Ammon's horn (tissue), 1 donor: ENCODE measurements at places on chromosomes 1 and 21.

GRCh38 chr1:117810553-117810952, 118.9 kb downstream of the GDAP2 start:
- DNase-seq, result no peak

- DNase-seq, result no peak
Observed at GRCh38 chr21:26826801-26827200, 18.4 kb downstream of the ADAMTS1 start.

DNA sequence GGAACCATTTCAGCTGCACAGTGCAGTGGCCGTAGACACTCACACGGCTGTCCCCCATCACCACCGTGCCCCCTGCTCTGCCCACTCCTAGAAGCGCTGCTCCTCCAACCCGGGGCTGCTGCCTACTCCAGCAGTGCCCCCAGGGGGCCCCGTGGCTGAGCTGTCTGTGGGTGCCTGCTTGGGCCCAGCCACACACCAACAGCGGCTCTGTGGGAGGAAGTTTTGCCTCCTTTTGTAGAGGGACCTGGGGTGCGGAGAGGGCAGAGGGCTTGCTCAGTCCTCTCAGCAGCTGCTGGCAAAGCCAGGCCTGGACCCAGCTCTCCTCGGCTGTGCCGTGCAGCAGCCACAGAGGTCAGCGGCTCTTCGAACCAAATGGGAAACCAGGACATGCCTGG, 11.4 kb upstream of the LRRC3 start:
- no peak for DNase-seq

- no peak for DNase-seq
Observed at GRCh38 chr1:32250893-32251716, at the start of gene LCK. TSS of gene LCK (plus strand) at chr1:32251265. CDS start at chr1:32274330, 23,065 bp downstream.

DNA sequence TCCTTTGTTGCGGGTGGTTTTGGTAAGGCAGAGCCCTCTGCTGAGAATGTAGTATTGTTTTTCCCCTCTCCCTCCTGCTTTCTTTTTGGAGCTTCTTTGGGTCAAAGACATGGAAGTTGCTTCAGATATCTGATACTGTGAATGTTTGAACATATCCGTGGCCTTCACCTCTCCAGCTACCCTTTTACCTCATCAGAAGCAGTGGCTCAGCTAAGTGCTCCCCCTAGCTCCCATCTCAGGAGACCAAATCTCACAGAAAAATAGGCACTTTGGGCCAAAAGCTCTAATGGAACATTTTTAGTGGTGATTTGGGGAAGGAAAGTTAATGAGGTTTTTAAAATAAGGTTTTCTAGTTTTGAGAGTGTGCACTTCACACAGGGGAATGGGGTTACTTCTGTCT, 6.3 kb downstream of the TMEM200B start:
- DNase-seq, result no peak

DNA sequence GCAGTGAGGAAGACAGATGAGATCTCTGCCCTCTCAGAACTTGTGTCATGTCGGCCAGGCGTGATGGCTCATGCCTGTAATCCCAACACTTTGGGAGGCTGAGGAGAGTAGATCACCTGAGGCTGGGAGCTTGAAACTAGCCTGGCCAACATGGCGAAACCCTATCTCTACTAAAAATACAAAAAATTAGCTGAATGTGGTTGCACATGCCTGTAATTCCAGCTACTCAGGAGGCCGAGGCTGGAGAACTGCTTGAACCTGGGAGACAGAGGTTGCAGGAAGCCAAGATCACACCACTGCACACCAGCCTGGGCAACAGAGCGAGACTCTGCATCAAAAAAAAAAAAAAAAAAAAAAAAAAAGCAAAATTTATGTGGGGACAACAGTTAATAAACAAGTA, 40.9 kb upstream of the RALGPS2 start:
- DNase-seq, result no peak

GRCh38 chr1:41161846-41162245, 80.3 kb downstream of the SCMH1 start:
- no peak for DNase-seq

- DNase-seq, result no peak
Observed at GRCh38 chr21:16583556-16583955, 853.8 kb downstream of the USP25 start.

DNA sequence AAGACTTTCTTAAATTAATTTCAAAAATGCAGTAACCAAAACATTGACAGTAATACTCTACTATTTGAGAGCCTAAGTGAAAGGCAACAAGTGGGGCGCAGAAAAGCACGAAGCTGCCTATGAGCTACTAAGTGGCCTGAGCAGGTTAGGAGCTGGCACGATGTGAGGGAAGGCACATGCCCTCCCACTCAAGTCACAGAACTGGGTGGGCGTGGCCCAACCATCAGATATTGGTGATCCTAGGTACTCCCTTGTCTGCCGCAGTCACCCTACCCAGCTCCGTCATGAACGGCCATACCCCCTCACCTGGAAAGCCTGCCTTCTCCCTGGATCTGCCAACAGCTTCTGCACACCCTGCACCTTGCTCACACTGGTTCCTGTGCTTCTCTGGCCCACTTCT, 40.8 kb downstream of the SSBP3 start:
- DNase-seq, result no peak

GRCh38 chr1:232921381-232921780, 29.0 kb upstream of the NTPCR start:
- no peak for DNase-seq

- DNase-seq, result no peak
Observed at GRCh38 chr1:156525071-156525501, 24.5 kb upstream of the MEF2D start.

DNA sequence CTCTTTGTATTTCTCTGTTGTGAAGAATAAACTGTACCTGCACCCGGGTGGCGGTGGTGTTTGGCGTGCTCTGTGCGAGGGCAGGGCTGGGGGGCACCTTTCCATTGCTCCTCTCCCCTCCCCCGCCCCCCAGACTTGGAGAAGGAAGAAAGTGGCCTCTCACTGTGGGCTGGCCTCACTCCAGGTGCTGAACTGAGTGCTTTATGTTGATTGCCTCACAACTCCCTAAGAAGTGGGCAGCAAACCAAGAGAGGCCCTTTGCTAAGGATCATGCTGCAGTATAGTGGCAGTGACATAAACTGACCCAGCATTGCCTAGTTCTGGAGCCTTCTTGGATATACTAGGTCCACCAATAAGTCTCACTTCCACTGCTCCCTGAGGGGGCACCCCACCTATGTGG, 20.2 kb downstream of the A3GALT2 start:
- no peak for DNase-seq

DNA sequence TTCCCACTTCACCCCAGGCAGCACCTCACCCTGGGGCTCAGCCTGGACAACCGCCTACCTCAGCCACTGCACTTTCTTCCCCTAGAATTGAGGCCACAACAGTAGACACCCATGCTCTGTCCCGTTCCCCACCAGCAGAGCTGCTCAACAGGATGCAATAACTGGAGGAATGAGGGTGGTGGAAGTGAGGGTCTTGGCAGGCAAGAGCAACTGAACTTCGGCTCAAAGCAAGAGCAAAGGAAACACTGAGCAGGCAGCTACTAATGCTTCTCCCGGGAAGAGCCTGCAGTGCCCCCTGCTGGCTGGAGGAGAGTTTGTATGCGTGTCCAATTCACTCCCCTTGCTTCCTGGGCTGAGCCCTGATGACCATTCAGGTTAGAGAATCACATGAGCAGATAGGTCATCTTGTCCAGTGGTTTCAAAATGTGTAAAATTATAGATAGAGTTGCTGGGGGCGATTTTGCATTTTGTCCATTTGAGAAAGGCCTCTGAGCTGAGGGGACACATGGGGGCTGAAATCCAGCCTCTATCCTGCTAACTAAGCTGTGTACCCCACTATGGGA, 13.9 kb downstream of the NT5C1A start:
- peak; percentile 64 for DNase-seq

- no peak for DNase-seq
Observed at GRCh38 chr1:227994632-227995300, 12.0 kb upstream of the WNT3A start.

GRCh38 chr1:179984942-179985341, 30.3 kb downstream of the CEP350 start:
- no peak for DNase-seq

DNA sequence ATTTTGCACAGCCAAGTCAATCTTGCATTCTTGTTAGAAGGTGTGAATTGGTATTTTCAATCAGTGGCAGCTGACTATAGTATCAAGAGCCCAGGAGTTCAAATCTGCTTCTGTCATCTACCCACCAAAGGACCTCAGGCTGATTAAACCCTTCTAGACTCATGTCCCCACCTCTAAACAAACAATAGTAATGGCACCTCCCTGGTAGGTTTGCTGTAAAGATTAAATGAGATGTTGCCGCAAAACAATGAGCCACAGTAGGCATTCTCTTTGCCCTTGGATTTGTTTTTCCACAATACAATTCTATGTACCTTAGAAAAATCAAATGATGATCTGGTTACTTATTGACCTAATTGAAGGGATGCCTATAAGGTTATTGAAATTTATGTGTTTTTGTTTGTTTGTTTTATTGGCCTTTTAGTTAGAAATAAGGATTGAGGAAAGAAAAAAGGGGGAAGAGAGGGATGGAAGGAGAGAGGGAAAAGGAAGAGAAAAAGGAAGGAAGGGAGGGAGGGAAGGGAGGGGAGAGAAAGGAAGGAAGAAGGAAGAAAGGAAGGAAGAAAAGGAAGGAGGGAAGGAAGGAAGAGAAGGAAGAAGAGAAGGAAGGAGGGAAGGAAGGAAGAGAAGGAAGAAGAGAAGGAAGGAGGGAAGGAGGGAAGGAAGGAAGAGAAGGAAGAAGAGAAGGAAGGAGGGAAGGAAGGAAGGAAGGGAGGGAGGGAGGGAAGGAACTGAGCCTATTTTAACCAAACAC, 110.7 kb downstream of the ETS2 start:
- DNase-seq, result no peak

- DNase-seq, result no peak
Observed at GRCh38 chr21:40947713-40948112, 100.8 kb upstream of the DSCAM start.

DNA sequence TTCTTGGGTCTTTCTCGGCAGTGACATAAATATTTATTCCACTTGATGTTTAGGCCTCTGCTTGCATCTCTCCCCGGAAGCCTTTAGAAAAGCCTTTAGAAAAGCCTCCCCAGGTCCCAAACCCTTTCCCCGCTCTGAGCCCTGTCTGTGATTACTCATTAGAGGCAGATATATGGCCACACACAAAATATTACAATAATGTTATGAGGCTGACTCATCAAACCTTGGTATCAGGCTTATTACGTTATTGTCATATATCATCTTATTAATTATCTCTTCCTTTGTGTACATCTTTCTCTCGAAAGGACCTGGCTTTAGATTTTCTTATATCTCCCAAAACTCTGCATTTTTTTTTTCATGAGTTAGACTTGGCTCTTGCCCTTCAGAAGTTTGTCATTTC, 69.5 kb downstream of the FGGY start:
- no peak for DNase-seq

DNA sequence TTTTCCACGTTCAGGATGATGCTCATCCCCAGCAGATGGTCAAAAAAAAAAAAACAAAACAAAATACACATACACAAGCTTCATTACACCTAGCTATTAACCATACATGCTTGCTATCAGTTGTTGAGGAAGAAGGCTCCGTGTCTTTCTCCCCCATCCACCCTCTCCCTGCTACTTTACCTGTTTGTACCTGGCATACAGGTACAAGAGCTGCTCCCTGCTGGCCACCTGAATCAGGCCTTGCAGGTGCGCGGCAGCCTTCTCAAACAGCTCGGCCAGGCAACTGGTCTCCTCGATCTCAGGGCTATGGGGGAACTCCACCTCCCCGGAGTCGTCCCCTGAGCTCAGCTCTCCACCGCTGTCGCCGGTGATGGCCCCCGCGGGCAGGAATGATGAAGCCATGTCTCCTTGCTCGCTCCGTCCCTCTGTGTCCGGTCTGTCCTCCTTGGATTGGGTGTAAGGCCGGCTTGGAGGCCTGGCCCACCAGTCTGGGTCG, 464 bp downstream of the ACBD6 start:
- DNase-seq, result no peak

DNA sequence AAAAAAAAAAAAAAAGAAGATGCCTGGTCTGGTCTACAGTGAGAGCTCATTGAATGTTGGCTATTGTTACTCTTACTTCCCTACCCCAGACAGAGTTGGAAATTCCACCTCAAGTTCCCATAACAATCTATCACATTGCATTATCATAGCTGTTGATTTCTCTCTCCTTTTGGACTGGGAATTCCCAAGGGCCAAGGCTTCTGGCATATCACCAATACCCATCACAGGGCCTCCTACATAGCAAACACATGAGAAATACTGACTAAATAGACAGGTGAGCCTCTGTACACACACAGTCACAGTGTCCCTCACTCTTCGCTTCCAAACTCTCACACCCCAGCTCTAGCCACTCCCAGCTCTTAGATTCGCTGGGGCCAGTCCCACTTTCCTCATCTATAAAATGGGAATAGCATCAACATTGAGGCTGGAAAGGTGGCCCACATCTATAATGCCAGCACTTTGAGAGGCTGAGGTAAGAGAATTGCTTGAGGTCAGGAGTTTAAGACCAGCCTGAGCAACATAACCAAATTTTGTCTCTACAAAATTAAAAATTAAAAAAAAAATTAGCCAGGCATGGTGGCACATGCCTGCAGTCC, 6.4 kb downstream of the PTAFR start:
- no peak for DNase-seq

DNA sequence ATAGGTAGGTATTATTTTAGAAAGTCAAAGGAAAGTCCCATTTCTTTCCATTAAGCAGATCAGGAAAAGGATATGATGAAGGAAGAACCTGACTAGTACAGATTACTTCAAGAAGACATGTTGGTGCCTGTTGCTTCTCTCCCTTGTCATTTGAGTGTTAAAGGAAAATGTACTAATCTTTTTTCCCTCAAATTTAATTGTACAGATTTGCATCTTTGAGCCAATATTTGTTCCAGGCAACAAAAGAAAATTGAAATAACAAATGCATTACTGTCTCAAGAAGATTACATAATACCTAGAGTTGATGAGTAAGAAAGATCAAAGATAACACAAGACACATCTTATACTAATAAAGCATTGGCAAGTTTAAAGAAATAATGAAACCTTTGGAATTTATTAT, 566.9 kb upstream of the ZP4 start:
- DNase-seq, result no peak
